Inflammatory macrophage treated with lipopolysaccharide for 4 hours (primary cell): ENCODE measurements at places on chromosomes 1 and 21.

DNA sequence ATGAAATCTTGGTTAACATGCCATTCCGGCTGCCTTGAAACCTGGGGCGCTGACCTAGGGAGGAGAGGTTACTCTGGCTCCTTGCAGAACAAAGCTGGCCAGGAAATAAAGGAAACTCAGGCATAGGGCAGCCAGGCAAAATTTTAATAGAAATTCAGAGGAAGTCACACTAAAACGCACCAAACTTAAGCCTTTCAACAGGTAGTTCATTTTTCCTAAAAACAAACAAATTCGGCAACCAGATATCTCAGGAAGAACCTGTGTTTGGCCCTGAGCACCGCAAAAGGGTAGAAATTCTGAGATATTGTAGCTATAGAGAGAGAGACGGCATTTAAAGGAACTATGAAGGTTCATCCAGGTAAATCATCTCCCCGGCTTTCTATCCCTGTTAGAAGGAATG lies 13.1 kb downstream of the LYST start:
- no peak for DNase-seq

DNA sequence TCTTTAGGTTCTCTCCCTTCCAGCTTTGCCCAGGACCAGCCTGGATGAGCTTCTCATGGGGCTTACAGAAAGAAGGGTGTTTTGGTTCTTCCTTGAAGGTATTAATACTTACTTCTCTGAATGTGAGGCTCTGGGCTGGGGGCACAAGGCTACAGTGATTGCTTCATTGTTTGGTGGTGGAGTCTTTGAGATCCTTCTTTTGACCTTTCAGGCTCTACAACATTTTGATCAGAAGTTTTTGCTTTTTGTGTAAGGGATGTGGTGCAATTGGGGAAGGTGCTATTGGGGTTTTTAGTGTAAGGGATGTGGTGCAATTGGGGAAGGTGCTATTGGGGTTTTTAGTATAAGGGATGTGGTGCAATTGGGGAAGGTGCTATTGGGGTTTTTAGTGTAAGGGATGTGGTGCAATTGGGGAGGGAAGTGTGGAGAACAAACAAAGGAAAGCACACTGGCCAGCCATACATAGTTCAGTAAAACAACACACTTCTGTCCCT lies 103.6 kb upstream of the IVNS1ABP start:
- peak; percentile 48 for DNase-seq

DNA sequence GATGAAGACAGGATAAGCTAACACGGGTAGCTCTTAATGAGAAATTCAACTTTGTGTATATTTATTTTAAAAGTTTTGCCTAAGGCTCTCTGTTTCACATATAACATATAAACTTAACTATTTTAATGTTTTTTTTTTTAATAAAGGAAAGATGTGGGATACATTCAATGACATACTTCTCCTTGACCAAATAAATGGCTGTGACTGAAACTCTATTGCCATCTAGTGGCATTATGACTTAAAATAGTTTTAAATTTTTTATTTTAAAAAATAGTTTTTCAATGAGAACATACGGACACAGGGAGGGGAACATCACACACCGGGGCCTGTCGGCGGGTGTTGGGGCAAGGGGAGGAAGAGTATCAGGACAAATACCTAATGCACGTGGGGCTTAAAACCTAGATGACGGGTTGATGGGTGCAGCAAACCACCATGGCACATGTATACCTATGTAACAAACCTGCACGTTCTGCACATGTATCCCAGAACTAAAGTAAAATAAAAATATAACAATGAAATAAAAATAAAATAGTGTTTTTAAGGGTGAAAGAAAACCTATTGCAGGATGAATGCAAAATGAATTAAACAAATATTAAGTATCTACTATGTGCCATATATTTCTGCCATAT lies 83.4 kb downstream of the LYST start:
- DNase-seq, result peak; percentile 20

- DNase-seq, result no peak
Observed at GRCh38 chr1:44696101-44696500, 21.6 kb downstream of the ARMH1 start.

DNA sequence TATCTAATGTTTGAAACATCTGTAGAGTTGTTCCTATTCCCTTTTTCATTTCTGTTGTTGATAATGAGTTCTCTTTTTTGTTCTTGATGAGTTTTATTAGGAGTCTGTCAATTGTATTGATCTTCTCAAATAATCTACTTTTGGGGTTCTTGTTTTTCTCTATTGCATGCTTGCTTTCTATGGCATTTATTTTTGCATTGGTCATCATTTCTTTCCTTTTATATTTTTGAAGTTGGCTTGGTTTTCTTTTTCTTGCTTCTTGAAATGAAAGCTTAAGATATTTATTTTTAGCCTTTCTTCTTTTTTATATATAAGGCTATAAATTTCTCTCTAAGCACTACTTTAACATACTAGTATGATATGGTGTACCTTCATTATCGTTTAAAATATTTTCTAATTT lies 381.8 kb downstream of the NPHP4 start:
- DNase-seq, result no peak

GRCh38 chr1:82783044-82783443 lies 982.3 kb downstream of the ADGRL2 start:
- no peak for DNase-seq

- DNase-seq, result no peak
Observed at GRCh38 chr1:193077991-193078390, 18.6 kb downstream of the RO60 start.

DNA sequence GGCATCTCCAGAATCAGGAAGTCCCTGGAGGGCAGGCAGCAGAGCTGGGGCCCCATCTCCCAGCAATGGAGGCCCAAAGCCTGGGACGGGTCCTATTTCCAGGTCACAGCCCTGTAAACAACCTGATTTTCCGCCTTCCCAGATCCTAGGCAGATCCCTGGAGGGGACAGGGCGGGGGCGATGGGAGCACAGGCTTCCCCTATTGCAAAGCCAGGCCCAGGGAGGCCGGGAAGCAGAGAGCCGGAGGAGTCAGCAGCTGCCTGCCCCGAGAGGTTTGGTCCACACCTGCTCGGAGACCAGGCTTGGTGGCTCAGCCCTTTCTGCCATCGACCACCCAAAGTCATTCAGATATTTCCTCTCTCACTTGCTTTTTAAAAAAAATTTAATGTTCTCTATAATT lies 29.2 kb downstream of the CASZ1 start:
- no peak for DNase-seq

DNA sequence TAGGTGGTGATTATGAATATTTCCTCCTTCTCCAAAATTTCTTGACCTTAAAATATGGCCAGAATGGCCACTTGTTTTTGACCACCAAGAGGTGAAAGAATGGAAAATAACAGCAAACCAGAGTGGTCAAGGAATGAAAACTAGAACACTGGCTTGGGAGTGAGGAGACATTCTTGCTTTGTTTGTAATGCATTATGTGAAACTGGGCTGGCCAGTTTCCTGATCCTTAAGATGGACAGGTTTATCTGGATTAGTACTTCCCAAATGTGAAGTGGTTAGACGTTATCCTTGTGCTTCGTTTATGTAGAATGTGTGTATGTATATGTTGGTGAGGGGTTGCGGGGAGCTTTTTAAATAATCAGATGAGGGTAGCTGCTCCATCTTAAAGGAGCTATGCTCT lies 12.8 kb downstream of the PLA2G4A start:
- no peak for DNase-seq

DNA sequence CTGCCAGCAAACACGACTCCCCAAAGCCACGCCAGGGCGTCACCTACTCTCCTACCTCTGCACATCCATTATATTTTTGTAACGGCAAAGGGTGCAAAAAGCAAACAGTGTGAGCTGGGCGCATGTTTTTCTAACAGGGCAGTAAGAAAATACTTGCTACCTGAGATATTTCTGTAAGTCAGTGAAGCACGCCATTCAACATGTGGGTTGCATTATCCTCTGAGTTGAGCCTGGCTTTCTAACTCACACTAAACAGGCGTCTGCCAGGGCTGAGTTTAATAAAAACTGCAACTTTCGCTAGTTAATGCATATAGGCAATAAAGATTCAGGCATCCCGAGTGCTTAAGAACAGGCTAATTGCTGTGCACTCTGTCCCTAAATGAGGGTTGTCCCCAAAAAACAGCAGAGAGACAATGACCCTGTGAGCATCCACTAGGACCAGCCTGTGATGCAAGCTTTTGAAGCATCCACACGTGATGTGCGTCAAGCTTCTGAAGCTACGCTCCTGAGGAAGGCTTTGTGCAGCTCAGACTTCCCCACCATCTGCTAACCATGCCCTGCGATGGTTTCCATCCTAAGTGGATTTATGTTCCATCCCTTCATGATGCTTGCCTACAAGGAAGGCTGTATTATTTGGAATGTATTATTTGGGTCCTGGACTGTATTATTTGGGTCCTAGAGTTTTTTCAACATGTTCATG lies 70.0 kb upstream of the SIM2 start:
- no peak for DNase-seq

DNA sequence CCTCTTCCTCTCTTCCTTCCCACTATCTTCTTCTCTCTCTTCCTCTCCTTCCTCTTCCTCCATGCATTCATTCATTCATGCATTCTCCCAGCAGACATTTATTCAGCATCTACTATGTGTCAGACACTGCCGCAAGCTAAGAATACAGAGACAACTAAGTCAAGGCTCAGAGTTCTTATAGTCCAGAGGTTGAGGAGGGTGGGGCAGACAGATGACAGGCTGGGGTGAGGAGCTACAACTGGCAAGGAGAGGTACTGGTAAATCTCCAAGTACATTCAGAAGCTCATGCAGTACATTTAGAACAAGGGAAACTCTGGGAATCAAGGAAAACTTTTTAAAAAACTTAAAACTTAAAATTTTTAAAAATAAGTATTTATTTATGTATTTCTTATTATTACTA lies 56.4 kb upstream of the FMOD start:
- DNase-seq, result no peak

GRCh38 chr1:25117233-25117823 lies 115.0 kb downstream of the SYF2 start:
- DNase-seq, result no peak

DNA sequence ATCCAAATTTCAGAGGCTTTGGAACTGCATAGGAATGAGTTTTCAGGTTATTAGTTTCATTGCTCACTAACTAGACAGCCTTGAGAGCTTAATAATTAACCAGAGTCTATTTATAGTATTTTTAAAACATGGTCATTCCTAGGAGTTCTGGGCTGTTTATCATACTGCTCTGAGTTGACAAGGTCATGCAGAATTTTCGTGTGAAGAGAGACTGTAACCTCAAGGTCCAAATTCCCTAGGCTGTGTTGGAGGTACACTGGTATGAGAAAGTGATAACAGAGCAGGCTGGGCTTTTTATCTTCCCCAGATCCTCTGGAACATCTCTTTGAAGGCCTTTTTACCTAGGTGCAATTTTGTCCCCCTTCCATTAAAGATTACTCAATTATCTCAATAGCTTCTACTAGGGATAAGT lies 736.3 kb downstream of the LTN1 start:
- DNase-seq, result no peak

- DNase-seq, result no peak
Observed at GRCh38 chr1:93000751-93001175, 39.5 kb upstream of the DIPK1A start.

- no peak for DNase-seq
Observed at GRCh38 chr21:34874684-34875513, 174.2 kb downstream of the RUNX1 start.

DNA sequence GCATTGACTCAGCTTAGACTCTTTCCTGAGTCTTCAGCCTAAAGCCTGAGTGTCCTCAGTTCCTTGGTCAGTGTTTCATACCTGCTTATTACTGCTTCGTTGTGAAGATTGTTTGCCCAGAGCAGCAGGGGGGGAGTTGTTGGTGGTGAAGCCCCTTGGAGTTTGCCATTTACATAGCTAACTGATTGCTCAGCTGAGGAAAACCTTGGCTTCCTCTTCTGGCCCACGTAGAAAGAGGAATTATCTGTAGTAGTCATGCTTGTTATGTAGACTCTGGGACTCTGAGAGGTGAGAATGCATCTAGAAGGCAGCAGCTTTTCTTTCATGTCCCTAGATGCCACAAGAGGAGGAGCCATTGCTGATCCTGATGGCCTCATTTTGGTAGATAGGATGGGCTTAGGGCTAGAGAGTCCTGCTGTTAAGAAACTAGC lies 125.9 kb downstream of the MAST2 start:
- peak; percentile 30 for DNase-seq

- no peak for DNase-seq
Observed at GRCh38 chr21:45414396-45415187, 9.6 kb downstream of the COL18A1 start.

GRCh38 chr1:183761871-183762270 lies 43.0 kb upstream of the RGL1 start:
- DNase-seq, result no peak

GRCh38 chr1:24077278-24077978 lies 34.5 kb downstream of the MYOM3 start:
- no peak for DNase-seq

DNA sequence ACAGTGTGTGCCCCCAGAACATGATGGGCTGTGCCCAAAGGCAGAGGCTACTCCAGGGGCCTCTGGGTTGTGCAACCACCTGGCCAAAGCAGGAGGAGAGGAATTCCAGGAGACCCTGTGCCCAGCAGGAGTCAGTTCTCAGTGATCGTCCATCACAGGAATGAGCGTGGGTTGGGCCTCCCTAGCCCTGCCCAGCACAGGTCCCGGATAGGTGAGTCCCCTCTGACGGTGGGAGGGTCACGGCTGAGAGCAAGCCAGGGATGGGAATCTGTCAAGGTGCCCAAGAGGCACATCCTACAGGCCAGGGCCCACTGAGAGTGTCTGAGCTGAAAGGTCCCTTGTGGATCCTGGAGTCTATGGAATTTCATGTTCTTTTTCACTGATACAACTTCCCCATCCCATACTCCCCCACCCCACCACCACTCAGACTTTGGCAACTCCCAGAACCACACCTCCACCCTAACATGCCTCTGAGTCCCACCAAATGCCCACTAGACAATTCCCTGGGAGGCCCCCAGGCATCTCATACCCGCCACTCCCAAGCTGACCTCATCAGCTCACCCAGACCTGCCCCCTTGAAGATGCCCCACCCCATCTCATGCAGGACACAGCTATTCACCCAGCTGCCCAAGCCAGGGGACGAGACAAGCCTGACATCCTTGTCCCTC lies 3.1 kb downstream of the GJB4 start:
- DNase-seq, result no peak

- DNase-seq, result peak; percentile 17
Observed at GRCh38 chr21:38175306-38175705, 81.5 kb upstream of the KCNJ15 start.
